ENCODE measurements at places on chromosomes 3 and 15. TPM values are rescaled to one million over a fixed set of nuclear protein-coding genes. Genes with fewer than 3 reads are reported as not detected.

GRCh38 chr3:74602471-74602870, 12.0 kb downstream of the CNTN3 start:
- H3K27ac ChIP-seq, result no peak overlapping the region
- H3K36me3 ChIP-seq, result no peaks in the 10 kb centered on the region
- DNase-seq, result no peak

CFAP91 gene
- not detected for total RNA-seq

GRCh38 chr3:14335774-14336748, 66.3 kb upstream of the SLC6A6 start:
- DNase-seq, result no peak
- peaks cover 3% of the 10 kb centered on the region for H3K27me3 ChIP-seq
- no peak overlapping the region for H3K27ac ChIP-seq
- no peak overlapping the region for H3K4me3 ChIP-seq

- H3K4me1 ChIP-seq, result no peaks in the 10 kb centered on the region
- no peak for DNase-seq
Measured at GRCh38 chr3:112149136-112149535, 16.1 kb upstream of the GCSAM start.

DNA sequence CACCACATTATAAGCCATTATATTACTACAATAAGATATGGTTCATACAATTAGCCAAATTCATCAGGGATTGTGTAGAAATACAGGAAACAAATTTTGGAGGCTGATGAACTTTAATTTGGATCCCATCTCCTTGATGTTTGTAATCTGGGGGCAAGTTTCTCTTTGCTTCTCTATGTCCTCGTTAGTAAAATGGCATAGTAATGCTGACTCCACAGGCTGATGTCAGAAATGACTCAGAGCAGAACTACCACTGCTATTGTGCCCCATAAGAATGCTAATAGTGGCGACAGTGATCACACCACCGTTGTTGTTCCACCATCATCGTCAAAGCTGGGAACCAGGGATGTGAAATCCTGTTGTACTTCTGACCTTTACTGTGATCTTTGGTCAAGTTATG, 722.3 kb upstream of the LMCD1 start:
- no peaks in the 10 kb centered on the region for H3K27me3 ChIP-seq
- no peak overlapping the region for H3K4me3 ChIP-seq
- H3K27ac ChIP-seq, result no peak overlapping the region
- H3K4me1 ChIP-seq, result no peaks in the 10 kb centered on the region
- DNase-seq, result no peak

MOBP gene
- total RNA-seq, result not detected

DNA sequence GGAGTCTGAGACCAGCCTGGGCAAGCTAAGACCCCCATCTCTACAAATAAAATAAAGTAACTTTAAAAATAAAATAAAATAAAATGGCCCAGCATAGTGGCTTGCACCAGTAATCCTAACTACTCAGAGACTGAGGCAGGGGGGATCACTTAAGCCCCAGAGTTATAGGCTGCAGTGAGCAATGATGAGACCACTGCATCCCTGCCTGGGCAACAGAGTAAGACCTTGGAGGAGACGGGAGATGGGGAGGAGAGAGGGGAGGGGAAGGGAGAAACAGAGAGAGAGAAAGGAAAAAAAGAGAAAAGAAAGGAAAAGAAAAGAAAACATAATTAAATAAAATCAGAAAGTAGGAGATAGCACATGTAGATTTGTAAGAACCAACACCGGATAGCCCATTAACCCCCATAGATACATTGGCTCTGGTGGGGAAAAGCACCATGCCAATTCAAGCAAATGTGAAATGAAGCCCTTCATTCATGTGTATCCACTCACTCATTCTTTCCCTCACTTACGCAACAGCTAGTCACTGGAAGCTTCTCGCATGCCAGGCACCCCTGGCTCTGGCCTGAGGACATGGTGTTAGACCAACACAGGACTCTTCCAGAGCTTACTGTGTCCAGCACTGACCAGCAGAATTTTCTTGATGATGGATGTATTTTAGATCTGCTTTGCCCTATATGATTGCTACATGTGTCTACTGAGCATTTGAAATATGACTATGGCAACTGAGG, 183.2 kb downstream of the MAGI1 start:
- H3K36me3 ChIP-seq, result no peaks in the 10 kb centered on the region
- H3K27me3 ChIP-seq, result no peaks in the 10 kb centered on the region
- no peak overlapping the region for H3K4me3 ChIP-seq
- no peak for DNase-seq
- no peaks in the 10 kb centered on the region for H3K4me1 ChIP-seq

DNA sequence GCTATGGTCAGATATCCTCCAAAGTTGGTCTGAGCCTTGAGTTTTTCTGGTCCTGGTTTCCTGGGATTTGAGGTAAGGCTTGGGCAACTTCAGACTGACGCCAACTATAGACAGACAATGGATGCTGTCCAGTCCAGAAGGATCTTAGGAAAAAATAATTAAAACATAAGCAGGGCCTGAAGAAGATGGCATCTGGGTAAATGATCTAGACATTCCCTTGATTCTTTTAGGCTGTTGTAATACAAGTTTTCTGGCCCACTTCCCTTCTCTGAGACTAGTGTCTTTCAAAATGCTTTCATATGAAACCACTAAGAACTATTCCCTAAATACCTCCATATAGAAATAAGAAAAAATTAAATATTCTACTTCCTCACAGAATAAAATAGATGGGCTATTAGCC, 47.7 kb upstream of the PLXND1 start:
- peaks cover 14% of the 10 kb centered on the region for H3K4me1 ChIP-seq
- no peaks in the 10 kb centered on the region for H3K36me3 ChIP-seq
- no peak overlapping the region for H3K27ac ChIP-seq
- DNase-seq, result no peak
- no peak overlapping the region for H3K4me3 ChIP-seq
- H3K27me3 ChIP-seq, result no peaks in the 10 kb centered on the region

DNA sequence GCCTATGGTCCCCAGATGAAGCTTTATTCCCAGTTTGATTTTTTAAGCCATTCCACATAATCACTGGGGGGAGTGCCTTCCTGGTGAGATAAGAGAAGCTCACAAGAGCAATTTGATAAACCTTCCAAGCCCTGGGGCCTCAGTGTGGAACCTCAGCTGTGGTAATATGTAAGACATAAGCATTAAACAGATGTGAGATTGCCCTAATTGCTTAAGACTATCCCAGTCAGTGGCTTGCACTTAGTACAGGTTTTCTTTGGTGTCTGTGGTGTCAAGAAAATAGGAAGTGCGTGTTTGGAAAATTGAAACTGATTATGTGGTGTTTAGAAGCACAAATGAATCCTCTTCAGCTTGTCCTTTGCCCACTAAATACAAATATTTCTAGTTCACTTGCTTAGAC, 54.3 kb downstream of the LRRN1 start:
- H3K36me3 ChIP-seq, result no peaks in the 10 kb centered on the region
- no peak overlapping the region for H3K4me3 ChIP-seq
- no peak overlapping the region for H3K27ac ChIP-seq
- no peaks in the 10 kb centered on the region for H3K4me1 ChIP-seq
- H3K27me3 ChIP-seq, result no peaks in the 10 kb centered on the region
- no peak for DNase-seq

GRCh38 chr15:45611305-45611704, 23.5 kb upstream of the SQOR start:
- no peaks in the 10 kb centered on the region for H3K27me3 ChIP-seq
- peak; percentile 21 for DNase-seq
- no peak overlapping the region for H3K4me3 ChIP-seq
- peaks cover 5% of the 10 kb centered on the region for H3K4me1 ChIP-seq
- H3K36me3 ChIP-seq, result peaks cover 7% of the 10 kb centered on the region

DNA sequence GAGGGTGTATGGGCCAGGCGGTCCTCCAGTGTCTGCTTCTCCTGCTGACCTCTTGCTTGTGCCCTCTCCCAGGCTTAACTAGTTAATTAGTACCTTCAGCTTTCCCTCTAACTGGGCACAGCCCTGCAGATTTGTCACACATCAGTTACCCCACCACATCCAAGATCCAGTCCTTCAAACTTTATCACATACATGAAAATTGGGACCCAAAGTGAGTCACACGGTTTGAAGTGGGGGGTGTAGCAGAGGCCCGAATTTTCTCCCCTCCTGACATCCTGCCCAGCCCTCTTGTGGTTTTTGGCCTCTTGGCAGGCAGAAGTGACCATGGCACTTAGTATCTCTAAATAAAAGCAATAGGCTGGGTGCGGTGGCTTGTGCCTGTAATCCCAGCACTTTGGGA, 3.9 kb downstream of the MAPKAPK3 start:
- no peaks in the 10 kb centered on the region for H3K27me3 ChIP-seq
- peaks cover 81% of the 10 kb centered on the region for H3K36me3 ChIP-seq
- DNase-seq, result no peak
- peak overlapping the region; percentile 86 for H3K27ac ChIP-seq
- peak overlapping the region; percentile 95 for H3K4me3 ChIP-seq

DNA sequence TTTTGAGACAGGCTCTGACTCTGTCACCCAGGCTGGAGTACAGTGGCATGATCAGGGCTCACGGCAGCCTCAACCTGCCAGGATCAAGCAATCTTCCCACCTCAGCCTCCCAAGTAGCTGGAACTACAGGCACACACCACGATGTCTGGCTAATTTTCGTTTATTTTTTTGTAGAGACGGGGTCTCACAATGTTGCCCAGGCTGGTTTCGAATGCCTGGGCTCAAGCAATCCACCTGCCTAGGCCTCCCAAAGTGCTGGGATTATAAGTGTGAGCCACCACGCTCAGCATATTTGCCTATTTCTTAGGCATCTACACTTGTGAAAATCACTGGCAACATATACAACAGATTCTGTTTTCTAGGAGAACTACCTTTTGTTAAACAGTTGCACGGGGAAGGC, 16.9 kb downstream of the MYO1E start:
- H3K4me1 ChIP-seq, result peaks cover 72% of the 10 kb centered on the region
- peak overlapping the region; percentile 54 for H3K4me3 ChIP-seq
- H3K36me3 ChIP-seq, result peaks cover 39% of the 10 kb centered on the region
- peaks cover 5% of the 10 kb centered on the region for H3K27me3 ChIP-seq

DNA sequence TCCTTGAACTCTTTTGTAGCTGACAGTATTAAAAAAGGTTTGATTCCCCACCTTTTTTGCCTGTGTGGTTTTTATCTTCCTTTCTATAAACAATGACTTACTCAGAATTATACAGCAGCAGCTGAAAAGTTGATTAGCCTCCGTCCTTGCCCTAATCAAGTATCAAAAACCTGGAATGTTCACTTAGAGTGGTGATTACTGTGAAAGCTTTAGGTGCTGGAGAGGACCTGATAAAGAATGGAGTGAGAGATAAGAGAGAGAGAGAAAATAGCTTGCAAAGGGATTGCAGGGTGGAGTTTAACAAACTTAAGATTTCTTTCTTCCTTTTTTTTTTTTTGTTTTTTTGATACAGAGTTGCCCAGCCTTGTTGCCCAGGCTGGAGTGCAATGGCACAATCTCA, 6.7 kb downstream of the CGNL1 start:
- H3K27ac ChIP-seq, result no peak overlapping the region
- H3K36me3 ChIP-seq, result no peaks in the 10 kb centered on the region
- DNase-seq, result no peak
- peaks cover 17% of the 10 kb centered on the region for H3K27me3 ChIP-seq

DNA sequence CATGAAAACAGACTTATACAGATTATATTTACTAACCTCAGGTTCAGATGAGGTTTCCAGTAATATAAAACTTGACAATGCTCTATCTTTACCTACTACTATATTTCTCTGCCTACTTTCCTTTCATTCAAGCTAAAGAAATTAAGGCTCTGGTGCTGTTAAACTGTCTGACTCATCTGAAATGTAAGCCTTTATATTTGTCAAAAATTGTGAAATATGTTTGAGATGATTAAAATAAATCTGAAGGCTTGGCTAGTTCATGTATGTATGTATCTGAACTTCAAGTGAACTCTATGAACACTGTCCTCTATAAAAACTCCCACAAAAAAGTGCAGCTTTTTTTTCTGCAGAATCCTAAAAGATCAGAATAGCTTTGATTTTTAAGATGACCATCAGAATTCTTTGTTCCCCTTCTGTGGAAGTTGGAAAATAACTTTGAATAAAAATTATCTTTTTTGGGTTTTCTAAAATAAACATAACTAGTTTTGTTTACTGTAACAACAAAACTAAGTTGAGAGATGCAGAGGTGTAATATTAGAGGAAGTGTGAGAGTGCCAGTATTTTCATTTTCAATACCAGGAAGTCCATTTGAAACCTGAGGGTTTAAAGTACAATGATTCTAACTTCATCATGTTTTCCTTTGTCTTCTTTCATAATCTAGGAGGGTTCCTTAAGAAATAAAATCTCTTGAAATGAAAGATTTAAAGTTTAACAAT, 42.2 kb downstream of the ILDR1 start:
- DNase-seq, result no peak
- H3K4me3 ChIP-seq, result no peak overlapping the region
- peaks cover 8% of the 10 kb centered on the region for H3K36me3 ChIP-seq
- peaks cover 13% of the 10 kb centered on the region for H3K27me3 ChIP-seq

DNA sequence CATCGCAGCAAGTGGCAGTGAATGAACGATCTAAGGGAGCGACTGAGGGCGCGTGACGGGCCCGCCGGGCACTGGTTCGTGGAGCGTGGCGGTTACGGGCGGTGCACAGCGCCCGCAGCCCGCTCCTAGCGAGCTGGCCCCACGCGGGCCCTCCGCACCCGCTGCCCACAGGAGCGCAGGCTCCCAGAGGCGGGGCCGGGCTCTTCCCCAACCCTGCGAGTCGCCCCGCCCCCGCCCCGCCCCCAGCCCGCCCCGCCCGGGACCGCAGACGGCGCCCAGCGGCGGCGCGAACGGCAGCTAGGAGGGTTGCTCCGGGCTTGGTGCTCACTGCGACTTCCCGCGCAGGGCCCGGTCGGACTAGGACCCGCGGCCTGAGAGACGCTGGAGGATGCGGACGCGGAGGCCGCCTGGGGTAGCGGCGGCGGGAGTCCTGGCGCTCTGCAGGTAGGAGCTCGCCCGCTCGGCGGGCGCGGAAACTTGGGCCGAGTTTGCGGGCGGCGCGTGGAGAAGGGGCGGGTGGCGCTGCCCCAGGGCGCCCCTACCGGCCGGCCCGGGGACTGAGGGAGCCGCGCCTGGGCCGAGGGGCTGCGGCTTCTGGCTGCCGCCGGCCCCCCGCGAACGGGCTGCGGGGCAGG, at the start of gene C15orf39:
TSS of gene C15orf39 (plus strand) at position 267 of the 635 bp plus-strand sequence. CDS start 4,167 bp downstream, outside the sequence.
- H3K27me3 ChIP-seq, result no peaks in the 10 kb centered on the region
- H3K4me3 ChIP-seq, result peak within 1 kb of the TSS; percentile 90
- H3K36me3 ChIP-seq, result peaks cover 20% of the 10 kb centered on the region
- peak within 1 kb of the TSS; percentile 91 for H3K27ac ChIP-seq

- H3K27me3 ChIP-seq, result no peaks in the 10 kb centered on the region
- H3K36me3 ChIP-seq, result peaks cover 5% of the 10 kb centered on the region
- DNase-seq, result no peak
- peaks cover 48% of the 10 kb centered on the region for H3K4me1 ChIP-seq
- H3K4me3 ChIP-seq, result peak overlapping the region; percentile 15
Measured at GRCh38 chr3:52874160-52874701, 23.1 kb downstream of the STIMATE start.

DMXL2 gene
- 6.8 TPM for total RNA-seq

DNA sequence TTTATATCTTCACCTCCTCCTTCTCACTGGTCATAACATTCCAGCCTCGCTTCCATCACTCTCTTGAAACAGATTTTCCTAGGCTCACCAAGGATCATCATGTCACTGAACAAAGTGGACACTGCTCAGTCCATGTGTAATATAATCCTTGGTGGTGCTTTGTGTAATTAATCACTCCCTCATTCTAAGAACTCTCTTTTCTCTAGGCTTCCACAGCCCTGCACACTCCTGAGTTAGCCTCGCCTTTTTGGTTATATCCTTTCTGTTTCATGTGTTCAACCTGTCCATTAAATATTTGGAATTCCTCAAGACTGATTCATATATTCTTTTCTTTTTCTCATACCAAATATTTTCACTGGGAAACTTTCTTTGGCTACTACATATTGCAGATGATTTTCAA, 440.8 kb downstream of the PYDC2 start:
- DNase-seq, result no peak
- H3K4me3 ChIP-seq, result no peak overlapping the region
- H3K27me3 ChIP-seq, result no peaks in the 10 kb centered on the region
